ENCODE measurements at places on chromosomes 13 and 19. TPM values are rescaled to one million over a fixed set of nuclear protein-coding genes. Genes with fewer than 3 reads are reported as not detected.

IGFL2 gene
- total RNA-seq, result 0.40 TPM

DNA sequence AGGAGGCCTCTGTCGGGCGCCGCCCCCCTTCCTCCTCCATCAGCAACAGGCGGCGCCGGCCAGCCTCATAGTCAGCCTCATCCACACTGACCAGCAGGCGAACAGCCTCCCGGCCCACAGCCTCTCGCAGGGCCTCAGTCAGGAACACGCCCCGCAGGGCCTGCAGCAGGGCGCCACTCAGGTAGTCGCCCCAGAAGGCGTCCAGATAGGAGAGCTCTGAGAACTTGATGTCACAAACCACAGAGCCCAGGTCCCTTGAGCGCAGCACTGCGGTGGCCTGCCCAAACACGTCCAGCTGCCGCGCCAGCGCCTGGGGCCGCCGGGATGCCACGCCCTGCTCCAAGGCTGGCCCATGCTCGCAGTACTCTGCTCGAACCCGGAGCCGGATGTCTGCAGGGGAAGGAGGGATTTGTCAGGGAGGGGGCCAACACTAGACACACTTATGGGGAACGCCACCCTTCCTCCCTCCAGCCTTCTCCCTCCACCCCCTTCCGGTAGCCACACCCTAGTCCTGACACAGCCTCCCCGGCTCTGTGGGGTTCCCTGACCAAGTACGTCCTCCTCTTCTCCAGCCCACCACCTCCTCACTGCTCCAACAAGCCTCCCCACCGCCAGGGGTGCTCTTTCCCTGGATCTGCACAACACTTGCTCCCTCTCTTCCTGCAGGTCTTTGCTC is 17.9 kb downstream of the DEDD2 start:
- peak; percentile 93 for DNase-seq

SH2D3A gene
- 9.8 TPM for total RNA-seq

RFPL4A gene
- total RNA-seq, result not detected

DNA sequence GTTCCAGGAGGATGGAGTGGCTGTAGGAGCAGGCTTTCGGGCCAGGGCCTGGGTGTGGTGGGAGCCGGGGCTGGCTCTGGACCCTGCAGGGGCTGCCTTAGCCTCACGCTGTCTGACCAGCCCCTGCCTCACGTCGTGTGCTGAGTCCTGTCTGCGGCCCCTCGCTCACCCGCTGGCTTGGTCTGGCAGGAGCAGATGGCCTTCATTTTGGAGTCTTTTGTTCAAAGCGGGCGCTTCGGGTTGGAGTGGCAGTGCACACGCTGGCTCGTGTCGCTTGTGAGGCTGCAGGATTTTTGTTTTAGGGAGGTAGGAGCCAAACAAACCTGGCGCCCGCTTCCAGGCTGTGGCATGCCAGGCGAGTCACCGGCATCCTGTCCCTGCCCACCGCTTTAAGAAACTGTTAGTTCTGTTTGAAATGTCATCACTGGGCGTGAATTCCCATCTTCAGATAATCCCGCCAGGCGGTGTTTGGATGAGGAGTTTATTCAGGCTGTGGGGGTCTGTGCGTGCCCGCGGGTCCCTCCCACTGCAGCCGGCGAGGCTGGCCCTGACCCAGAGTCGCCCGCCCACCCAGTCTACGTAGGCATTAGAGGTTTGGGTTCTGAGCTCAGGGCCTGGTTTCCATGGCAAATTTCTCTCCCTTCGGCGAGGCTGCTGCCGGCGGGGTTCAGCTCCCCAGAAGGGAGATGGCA is 89.8 kb downstream of the KDM4B start:
- DNase-seq, result no peak

- peak; percentile 68 for DNase-seq
Observed at GRCh38 chr13:99124794-99125316, 75.8 kb upstream of the UBAC2 start.

TUBA3C gene
- total RNA-seq, result not detected

DNA sequence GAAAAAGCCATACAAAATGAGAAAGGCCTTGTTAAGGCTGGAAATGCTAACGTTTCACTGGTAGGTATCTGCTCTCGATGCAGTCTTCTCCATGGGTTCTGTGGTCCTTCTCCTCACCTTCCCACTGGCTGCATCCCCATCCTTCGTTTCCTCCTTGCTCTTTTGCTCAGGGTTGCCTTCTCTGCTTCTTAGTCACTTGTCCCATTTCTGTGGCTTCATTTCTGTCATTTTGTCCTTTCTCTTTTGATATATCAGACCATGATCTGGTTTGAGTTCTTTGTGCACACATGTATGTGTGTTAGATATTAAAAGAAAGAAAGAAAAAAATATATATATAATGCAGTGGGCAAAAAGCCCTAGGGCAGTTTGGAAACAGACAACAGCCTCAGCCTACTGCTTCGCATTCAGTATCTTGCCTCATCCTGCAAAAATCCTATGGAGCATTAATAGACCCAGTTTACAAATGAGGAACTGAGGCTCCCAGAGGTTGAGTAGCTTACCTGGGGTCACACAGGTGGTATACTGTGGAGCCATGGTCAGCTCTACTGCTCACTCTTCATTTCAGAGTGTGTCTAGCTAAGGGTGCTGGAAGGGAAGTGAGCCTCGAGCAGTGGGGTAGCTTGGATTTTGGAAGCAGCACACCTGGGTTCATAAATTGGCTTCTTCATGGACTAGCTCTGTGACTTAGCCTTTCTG is 57.6 kb upstream of the MEDAG start:
- DNase-seq, result no peak

DNA sequence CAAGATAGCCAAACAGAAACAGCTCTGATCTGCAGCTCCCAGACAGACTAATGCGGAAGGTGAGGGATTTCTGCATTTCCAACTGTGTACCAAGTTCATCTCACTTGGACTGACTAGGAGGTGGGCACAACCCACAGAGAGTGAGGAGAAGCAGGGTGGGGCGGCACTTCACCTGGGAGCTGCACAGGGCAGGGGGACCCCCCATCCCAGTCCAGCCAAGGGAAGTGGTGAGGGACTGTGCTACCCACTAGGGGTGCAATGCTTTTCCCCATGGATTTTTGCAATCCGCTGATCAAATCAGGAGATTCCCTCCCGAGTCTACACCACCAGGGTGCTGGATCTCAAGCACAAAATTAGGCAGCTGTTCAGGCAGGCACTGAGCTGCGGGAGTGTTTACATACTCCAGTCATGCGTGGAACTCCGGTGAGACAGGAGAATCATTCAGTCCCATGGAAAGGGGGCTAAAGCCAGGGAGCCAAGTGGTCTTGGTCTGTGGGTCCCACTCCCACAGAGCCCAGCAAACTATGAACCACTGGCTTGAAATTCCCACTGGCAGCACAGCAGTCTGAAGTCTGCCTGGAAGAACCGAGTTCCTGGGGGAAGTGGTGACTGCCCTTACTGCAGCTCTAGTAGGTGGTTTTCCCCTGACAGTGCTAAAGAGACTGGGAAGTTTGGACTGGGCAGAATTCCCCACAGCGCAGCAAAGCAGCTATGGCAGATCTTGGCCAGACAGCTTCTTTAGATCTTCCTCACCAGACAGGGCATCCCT is 85.1 kb upstream of the UFM1 start:
- no peak for DNase-seq

HSPH1 gene
- total RNA-seq, result 385 TPM

DNA sequence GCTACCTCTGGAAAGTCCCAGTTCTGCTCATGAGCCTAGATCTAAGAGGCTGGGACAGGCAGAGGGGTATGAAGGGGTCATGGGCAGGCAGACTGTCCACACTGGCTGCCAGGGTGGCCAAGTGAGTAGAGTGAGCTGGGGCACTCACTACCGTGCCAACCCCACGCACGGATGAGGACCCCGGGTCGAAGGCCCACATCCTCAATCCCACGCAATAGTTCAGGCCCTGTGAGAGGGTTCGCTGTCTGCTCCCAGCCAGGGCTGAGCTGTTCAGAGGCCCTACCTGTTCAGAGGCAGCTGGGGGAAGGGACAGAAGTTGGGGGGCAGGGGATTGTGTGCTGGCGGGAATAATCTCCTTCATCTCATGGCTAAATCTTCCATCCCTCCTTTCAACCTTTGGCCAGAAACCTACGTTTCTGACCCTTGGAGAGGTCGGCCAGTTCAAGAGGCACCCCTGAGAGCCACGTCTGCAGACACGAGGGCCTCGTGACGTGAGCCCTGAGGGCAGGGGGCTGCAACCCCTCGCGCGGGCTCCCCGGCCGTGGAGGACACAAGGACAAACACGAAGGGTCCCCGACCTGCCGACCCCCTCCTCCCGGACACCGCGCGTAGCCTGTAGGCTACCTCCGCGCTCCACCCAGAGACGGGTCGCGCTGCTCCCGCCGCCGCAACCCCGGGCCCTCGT is 1.0 kb upstream of the RPS5 start:
- DNase-seq, result peak; percentile 71

DNA sequence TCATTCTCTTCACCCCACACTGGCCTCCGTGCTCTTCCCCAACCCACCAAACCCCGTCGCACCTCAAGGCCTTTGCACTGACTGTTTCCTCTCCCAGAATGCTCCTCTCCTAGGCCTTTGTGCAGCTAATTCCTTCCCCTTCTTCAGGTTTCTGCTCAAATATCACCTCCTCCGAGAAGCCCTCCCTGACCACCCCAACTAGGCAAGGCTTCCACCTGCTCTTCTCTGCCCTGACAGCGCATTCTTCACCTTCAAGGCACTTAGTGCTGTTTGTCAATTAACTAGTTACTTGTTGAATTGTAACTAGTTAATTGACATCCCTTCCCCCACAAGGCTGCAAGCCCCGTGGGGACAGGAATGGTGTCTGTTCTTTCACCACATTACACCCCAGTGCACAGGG is 7.8 kb upstream of the NCCRP1 start:
- DNase-seq, result no peak

LGALS4 gene
- 1.7 TPM for total RNA-seq

KLK15 gene
- not detected for total RNA-seq

IRGC gene
- total RNA-seq, result not detected

PRSS57 gene
- total RNA-seq, result not detected

DNA sequence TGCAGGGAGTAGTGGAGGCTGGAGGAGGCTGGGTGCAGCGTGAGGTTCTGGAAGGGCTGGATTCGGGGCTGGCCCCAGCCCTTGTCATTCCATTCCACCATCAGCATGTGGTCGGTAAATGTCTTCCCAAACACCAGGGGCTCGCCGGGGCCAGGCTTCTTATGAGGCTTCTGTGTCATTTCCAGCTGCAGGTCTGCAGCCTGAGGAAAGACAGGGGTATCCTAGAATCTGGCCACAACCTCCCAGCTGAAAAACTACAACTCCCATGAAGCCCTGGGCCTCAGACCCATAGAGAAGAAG is 4.4 kb downstream of the BCAT2 start:
- DNase-seq, result peak; percentile 88

EXOC3L2 gene
- total RNA-seq, result not detected

DNA sequence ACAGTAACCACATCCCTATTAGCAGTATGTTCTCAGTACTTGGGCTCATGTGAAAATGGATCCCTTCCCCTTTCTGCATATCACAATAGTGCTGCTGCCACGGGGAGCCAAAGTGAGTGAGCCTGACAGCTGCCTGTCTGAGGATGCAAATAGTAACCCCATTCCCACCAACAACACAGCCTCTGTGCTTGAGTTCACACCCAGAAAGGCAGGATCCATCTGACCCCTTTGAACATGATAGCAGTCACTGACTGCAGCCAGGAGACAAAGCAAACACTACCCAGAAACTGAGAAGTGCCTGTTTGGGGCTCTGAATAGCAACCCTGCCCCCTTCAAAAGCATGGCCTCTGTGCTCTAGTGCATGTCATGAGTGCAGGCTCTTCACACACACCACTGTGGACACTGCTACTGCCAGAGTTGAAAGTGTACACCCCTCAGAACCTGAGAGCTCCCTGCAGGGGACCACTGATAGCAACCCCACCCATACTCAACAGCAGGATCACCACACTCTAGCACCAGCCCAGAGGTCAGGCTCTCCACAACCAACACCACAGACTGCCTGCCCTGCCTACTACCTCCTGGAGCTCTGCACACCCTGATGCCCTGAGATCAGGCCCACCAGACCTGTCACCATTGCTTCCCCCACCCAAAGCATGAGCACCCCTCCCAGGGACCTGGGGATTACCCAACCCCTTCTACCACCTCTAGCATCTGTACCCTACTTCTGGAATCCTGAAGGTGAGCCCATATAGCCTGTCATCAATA is 1563.5 kb upstream of the PRR20A start:
- DNase-seq, result no peak

CYP4F2 gene
- total RNA-seq, result not detected

CERS4 gene
- total RNA-seq, result 30.6 TPM

DNA sequence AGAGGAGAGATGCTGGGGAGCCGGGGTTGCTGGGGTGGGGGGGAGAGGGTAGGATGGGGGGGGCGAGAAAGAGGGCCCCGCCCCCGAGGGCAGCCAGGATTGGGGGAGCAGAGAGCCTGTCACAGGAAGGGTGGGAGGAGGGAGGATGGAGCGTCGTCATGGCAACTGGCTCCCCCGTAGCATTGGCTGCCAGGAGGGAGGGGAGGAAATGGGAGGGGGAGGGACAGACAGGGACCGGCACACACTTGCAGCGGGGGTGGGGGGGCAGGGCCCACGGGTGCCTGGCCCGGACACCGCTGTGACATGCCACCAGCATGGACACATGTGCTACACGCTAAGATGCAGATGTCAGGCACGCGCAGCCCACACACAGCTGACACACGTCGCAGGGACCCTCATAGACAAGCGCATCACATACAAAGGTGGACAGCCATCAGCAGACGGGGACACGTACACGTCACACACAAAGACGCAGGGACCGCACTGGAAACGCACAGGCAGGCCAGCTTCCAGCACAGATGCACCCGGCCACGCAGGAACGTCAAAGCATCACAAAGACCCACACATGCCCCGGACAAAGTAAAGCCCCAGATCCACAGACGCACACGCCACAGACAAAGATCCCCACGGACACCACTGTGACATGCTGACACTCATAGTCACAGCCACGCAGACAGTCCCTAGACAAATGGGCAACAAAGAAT is at the start of gene LMTK3:
Gene LMTK3, minus strand, starts transcription at position 36 of the 704 bp plus-strand sequence. CDS start 259 bp downstream, outside the sequence.
- peak; percentile 92 for DNase-seq

DNA sequence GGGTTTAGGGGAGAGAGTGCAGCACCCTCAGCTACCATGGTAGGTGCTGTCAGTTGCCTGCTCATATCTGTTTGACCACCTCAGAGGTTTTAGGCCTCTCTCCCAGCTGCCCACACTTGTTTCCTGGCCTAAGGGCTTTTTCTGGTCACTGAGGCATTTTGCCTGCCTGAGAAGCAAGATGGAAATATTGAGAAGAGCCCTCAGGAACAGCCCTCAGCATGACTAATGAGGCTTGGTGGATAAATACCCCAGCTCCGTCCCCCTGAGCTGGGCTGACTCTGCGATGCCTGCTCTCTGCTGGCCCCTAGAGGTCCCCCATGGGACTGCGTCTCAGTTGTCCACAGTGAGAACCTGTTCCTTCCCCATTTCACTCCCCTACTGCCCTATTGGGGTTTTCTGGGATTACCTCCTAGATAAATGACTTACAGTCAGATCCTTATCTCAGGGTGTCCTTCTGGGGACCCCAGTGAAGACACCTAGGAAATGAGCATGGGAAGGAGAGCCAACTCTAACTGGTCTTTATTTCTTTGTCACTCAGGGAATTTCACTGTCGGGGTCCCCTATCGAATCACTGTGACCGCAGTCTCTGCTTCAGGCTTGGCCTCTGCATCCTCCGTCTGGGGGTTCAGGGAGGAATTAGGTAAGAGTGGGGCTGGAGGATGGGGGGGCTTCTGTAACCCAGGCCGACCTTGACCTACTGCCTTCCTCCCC is 13.3 kb downstream of the PALM3 start:
- DNase-seq, result peak; percentile 93
